ENCODE measurements at places on chromosomes 2 and 18.

DNA sequence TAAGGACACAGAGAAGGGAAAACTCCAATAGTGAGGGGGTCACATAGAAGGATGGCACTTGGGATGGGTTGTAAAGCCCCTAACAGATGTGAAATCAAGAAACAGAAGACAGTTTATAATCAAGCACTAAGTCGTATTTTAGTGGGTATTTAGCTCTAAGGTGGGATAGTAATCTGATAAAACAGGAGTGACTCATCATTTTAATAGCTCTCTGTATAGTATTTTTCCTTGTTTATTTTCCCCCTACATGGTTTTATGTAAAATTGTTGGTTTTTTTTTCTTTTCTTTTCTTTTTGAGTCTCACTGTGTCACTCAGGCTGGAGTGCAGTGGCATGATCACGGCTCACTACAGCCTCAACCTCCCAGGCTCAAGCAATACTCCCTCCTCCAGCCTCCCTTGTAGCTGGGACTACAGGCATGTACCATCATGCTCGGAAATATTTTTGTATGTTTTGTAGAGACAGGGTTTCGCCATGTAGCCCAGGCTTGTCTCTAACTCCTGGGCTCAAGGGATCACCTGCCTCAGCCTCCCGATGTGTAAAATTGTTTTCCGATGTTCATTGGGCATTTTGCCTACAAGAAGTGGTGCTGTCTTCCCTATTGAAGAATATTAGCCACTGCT is 142.6 kb upstream of the SERPINE2 start:
- DNase-seq, result no peak

- no peak for DNase-seq
These were observed 183.3 kb downstream of the ARL4C start for GRCh38 chr2:234313558-234313957.

- DNase-seq, result no peak
These were observed 1.8 kb downstream of the ZFP36L2 start for GRCh38 chr2:43224571-43225092.

DNA sequence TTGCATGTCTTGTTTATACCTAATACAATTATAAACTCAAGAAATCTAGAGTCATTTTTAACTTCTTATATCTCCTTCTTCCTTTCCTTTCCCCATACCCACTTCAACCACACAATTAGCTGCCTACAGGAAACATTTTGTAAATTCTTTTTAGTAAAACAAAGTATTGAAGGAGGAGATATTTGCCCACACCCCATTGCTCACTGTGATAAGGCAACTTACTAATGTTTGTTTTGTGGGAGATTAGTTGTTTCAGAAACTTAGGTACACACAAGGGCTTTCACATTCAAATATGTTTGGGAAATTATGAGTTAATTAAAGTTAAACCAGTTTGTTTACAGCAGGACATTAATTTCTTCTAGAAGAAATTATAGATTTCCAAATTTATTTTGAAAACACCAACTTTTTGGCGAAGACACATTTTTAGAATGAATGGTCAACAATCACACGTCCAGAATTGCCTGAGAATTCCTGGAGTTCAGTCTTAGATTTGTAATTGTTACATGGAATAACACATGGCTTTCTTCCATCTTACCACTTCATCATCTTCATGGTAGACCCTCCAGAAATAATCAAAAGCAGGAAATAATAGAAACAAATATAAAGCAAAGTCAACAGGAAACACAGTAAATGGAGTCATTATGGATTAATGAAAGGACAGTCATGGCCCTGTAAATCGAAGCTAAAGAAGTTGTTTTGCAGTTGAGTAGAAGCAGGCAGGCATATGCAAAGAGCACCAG is 62.5 kb upstream of the RAB27B start:
- no peak for DNase-seq

DNA sequence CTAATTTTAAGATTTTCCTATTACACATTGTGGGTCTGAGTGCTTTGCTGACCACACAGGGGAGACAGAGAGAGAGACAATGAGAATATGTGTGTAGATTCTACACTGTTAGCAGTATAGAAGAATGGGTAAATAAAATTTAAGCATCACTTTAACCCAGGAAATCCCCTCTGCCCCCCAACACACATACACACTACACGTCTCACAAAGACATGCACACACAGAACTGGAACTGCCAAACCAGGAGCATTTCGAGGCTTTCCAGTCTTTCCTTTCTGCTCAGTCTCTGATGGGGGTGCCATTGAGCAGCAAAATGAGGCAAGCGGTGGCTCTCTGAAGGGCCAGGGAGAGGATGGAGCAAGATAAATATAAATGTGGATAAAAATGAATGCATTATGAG is 2.5 kb downstream of the MERTK start:
- DNase-seq, result no peak

GRCh38 chr2:226679389-226680065 is 120.1 kb downstream of the IRS1 start:
- DNase-seq, result no peak

DNA sequence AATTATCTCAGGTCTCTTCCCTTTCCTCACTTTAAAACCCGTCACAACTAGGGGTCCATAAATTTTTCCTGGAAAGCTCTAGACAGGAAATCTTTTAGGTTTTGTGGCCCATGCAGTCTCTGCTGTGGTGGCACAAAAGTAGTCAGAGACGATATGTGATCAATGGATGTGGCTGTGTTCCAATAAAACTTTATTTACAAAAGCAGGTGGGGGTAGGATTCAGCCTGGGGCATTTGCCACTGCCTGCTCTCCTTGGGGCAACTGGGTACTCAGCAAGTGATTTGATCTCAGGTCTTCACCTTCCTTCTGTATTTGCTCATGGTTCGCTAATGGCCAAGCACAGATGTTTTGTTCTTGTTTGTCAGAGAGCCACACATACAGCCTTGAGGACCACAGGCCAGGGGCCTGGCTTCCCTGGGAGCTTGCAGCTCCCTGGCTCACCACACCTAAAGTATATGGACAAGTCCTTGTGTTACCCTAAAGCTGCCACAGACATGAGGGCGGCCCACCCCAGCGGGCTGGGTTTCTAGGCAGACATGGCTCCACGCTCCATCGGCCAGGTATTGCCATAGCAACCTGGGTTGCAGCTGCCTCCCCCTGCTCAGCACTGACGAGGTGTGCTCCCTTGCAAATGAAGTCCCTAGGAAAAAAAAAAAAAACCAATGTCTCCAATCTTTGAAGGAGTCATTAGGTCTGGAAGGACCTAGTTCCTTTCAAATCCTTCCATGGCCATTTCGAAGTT is 89.7 kb upstream of the YWHAQ start:
- no peak for DNase-seq

- no peak for DNase-seq
These were observed 179.7 kb downstream of the ANAPC1 start for GRCh38 chr2:111704246-111704645.

- no peak for DNase-seq
These were observed 96.2 kb downstream of the MRPS9 start for GRCh38 chr2:105134081-105134480.

GRCh38 chr2:714005-714741 is 37.0 kb upstream of the TMEM18 start:
- DNase-seq, result peak; percentile 34

DNA sequence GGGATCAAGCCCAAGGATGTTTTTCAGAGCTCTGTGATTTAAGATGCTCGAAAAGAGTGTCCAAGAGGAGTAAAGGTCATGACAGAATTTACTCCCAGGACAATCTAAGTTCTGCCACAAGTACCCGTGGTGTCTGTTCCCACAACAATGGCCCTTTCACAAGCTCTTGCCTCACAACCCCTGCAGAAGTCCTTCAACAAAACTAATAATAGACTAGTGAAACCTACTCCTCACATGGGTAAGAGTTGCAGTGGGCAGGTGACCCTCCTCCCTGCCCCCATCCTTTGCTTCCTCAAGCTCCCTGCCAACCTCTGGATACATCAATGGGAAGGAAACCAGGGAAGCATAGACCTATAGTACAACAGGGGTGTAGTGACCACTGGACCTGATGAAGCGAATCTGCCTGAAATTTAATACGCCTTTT is 34.9 kb downstream of the PTCD3 start:
- no peak for DNase-seq

DNA sequence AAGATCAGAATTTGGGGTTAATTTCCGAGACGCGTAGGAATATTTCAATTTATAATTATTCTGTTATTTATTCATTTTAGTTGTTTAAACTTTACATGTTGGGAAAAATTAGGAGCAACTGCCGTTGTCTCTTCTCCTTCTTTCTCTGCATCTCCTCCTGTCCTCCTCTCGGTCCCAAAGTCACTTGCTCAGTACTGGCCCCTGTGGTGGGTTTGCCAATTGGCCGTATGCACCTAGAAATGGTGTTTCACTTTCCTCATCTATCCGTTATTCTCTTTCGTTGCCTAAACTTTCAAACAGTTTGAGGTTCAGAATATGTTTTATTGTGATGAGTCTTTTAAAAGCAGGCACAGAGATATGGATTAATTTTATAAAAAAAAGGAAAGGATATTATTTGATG is 517.9 kb downstream of the PLCL1 start:
- DNase-seq, result no peak

DNA sequence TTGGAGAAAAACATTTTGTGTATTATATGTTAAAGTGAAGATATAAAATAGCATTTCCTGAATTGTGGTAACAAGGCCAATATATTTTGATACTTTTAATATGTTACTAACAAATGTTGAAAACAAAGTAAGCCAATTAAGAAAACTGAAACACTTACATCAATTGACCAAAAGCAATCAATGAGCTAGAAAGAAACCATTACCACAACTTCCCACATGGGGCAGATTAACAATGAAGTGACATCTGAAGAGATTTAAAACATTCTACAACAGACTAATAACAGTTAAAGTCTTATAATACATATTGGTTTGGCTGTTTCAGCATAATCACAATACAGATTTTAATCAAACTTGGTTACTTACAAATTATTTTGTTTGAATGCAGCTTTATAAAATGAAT is 282.4 kb upstream of the NETO1 start:
- no peak for DNase-seq

GRCh38 chr2:137435162-137435561 is 529.1 kb upstream of the HNMT start:
- no peak for DNase-seq

DNA sequence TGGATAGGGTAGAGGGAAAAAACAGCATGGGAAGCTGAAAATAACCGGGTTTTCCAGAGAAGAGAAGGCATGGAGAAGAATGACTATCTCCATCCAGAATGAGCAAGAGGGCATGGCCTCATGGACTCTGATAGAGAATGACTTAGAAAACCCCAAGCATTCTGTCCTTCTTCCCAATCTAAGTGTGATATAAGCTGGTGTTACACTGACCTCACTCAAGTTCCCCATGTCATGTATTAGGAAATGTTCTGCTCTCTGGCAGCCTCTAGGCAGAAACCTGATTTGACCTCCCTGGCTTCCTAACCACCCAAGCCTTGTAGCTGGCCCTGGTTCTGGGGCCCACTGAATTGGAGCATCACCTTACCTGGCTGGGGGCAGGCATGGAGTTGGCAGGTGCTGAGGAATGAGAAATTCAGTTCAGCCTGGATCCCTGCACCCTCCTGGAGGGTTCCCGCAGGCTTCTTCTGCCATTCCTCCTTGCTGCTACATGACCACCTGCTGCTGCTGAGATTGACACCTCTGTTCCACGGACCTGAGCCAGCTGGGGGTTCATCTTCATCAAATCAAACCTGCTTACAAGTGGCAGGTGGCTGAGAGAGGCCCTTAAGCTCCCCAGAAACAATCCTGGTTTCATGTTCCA is 5.2 kb upstream of the SIGLEC15 start:
- DNase-seq, result no peak

GRCh38 chr18:35641916-35642315 is 60.4 kb downstream of the GALNT1 start:
- DNase-seq, result no peak

- no peak for DNase-seq
These were observed 40.3 kb downstream of the AAK1 start for GRCh38 chr2:69603146-69603743.

DNA sequence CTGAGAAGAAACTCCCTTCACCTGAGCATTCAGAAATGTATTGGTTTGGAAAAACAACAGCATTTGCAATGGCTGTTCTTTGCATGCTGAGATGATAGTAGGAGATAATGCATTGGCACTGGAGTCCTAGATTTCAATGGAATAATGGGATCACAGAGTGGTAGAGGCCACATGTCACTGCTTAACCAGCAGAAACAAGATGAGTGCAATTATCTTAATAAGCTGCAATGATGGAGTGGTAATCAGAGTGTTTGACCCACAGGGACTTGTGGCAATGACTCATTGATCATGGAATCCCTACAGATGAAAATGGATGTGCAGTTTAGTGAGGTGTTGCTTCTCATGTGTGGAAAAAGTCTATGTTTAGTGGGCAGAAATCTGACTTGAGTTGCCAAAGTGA is 218.8 kb upstream of the ZEB2 start:
- DNase-seq, result no peak

DNA sequence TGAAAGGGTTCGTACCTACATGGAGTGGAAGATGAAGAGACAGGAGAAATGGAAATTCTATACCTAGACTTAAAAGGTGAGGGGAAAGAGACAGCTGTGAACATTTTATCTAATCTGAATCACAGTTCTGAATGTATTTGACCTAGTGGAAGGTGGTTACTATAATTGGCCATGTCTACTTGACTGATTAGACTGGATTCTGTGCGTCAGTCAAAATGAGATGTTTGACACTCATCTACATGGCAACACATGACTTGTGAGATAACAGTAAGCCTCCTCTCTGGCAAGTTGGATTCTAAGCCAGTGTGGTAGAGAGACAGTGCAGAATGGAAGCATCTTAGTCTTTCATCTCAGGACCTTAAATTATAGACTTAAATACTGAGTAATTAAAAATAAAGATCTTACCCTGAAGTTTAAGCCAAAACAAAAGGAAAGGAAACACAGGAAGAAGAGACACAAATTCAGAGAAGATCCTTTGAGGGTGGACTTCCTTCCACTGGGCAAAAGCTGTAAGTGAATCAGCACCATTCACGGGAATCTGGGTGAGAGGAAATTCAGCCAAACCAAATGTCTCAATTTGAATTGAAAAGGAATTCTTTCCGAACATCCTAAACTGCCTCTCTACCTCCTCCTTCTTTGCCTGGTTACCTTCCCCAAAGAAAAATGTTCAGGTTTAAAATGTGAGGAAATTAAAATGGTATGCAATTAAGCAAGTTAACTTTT is 121.6 kb downstream of the EHBP1 start:
- DNase-seq, result no peak

GRCh38 chr2:20224716-20225293 is at the start of gene SDC1:
TSS of gene SDC1 (minus strand) at chr2:20225130. CDS start at chr2:20224867, 263 bp downstream.
- DNase-seq, result no peak

- no peak for DNase-seq
These were observed 179.3 kb downstream of the GLI2 start for GRCh38 chr2:120914839-120915521.

DNA sequence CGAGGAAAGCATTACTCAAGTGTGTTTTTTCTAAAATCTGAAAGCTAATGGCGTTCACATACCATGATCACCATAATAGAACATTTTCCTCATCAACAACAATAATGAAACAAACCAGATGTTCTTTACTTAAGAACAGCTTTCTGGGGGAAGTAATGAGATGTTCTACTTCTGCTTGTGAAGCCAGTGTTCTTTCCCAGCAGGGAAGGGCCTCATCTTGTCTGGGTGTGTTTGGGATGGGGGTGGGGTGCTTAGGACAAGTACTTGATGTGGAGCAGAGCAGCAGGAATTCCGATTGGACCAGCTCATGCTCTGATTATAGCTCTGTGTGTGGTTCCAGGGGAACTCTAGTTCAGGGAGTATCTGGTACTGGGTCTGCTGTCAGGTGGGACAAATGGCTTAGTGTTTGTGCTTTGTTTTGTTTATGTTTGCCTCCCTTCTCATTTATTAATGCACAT is 163.0 kb upstream of the NOSTRIN start:
- no peak for DNase-seq

GRCh38 chr2:3342324-3342723 is 35.3 kb downstream of the EIPR1 start:
- no peak for DNase-seq
